Lower leg skin (tissue), 4 donors: ENCODE measurements at places on chromosomes 6 and 20. TPM values are rescaled to one million over a fixed set of nuclear protein-coding genes. Genes with fewer than 3 reads are reported as not detected.

Gene HEY2
- total RNA-seq, result 2.9 TPM

Gene MRPL18
- total RNA-seq, result 57.4 TPM

Gene GPX5
- not detected for total RNA-seq

Gene SIM1
- 1.1 TPM for total RNA-seq

Gene SLC17A3
- total RNA-seq, result not detected

Gene FERMT1
- 33.0 TPM for total RNA-seq

Gene MDFI
- total RNA-seq, result 36.9 TPM

Gene SRMS
- total RNA-seq, result 0.59 TPM

Gene GPLD1
- 24.4 TPM for total RNA-seq

Gene IMPG1
- not detected for total RNA-seq

Gene NOX3
- total RNA-seq, result not detected

Gene STMN3
- 11.6 TPM for total RNA-seq

Gene ZBTB9
- 4.0 TPM for total RNA-seq

Gene COL9A1
- not detected for total RNA-seq

Gene CYP21A2
- total RNA-seq, result 3.9 TPM

Gene SLA2
- total RNA-seq, result not detected

Gene MYBL2
- total RNA-seq, result 0.19 TPM

Gene CRIP3
- total RNA-seq, result 0.30 TPM

Gene BPIFB1
- total RNA-seq, result not detected

Gene PACRG
- 3.4 TPM for total RNA-seq

Gene OR2H2
- not detected for total RNA-seq

Gene CGAS
- total RNA-seq, result 0.83 TPM

Gene GTSF1L
- total RNA-seq, result not detected

Gene FAM83B
- 152 TPM for total RNA-seq

Gene C2
- 7.4 TPM for total RNA-seq

Gene SKIC2
- total RNA-seq, result 57.8 TPM

Gene TGM2
- total RNA-seq, result 4.9 TPM

Gene SLC17A2
- total RNA-seq, result not detected

Gene THBS2
- total RNA-seq, result 72.1 TPM

Gene SLC22A7
- total RNA-seq, result not detected

Gene SMOC2
- total RNA-seq, result 12.9 TPM

Gene KIAA0408
- total RNA-seq, result 1.7 TPM

Gene LPA
- total RNA-seq, result not detected

Gene C6orf58
- not detected for total RNA-seq

Gene GPANK1
- 32.5 TPM for total RNA-seq

Gene BTNL2
- not detected for total RNA-seq

Gene DACT2
- 11.1 TPM for total RNA-seq

Gene ZNF391
- 1.8 TPM for total RNA-seq

Gene MOXD1
- total RNA-seq, result 17.8 TPM

Gene TSHZ2
- 8.1 TPM for total RNA-seq

Gene HAO1
- not detected for total RNA-seq
